ENCODE measurements at places on chromosomes 7 and 10.
A peak's percentile ranks its signal among the peaks of the same experiment; 100 is the strongest.

DNA sequence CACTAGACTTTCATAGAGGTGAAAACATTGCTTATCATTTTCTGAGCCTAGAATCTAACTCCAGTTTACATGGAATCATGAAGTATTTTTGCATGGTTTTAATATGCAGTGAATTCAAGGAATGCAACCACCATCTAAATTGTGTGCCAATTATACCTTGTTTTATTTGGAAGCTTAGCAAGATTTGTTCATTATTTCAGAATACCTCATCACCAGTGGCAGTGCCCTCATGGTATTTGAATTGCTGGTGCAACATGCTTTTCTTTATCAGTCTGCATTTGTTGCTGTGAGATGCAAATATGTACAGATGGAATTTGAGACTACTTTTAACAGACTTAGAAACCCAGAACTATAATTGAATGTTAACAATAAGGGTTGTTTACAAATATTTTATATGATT is 18.7 kb upstream of the ZNF800 start:
- DNase-seq: no peak

GRCh38 chr10:52115823-52116222 is 198.3 kb upstream of the DKK1 start:
- no peak for DNase-seq

DNA sequence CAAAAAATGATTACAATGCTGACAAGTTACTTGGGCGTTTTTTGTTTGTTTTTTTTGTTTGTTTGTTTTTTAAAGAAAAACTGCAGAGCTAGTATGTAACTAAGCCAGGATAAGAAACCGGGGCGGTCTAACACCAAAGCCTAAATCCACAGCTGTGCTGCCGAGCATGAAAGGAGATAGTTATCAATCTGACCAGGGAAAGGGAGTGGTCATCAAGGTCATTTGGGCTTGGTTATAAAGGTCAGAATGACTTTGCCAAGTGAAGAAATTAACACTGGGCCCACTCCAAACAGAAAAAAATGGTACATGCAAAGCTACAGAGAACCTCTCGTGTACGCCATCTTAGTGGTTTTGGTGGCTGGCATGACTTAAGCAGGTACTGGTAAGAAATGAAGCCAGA is 104.7 kb downstream of the SRPK2 start:
- DNase-seq: no peak

- peak; percentile 58 for DNase-seq
Measured at GRCh38 chr7:39589323-39590111, 23.3 kb downstream of the YAE1 start.

DNA sequence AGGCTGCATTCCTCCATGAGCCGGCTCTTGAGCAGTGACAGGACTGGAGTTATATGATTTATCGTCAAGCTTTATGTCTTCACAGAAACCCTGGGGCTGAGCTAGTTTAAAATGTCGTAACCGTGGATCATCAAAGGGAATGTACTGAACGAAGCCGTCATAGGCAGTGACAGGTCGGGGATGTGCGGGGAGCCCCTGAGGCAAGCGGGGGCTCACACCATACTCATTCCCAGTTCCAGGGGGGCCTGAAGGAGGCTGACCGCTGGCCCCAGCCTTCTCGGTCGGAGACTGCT is 30.7 kb downstream of the JCAD start:
- no peak for DNase-seq

DNA sequence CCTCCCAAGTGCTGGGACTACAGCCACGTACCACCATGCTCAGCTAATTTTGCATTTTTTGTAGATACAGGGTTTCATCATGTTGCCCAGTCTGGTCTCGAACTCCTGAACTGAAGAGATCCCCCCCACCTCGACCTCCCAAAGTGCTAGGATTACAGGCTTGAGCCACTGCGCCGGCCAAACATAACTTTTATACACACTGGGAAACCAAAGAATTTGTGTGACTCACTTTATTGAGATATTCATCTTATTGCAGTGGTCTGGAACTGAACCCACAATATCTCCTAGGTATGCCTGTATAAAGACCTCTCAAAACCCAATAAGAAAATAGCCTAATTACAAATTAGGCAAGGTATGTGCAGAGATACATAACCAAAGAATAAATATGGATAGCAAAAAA is 182.6 kb upstream of the FEZF1 start:
- no peak for DNase-seq
